ENCODE measurements at places on chromosomes 12 and 14.

DNA sequence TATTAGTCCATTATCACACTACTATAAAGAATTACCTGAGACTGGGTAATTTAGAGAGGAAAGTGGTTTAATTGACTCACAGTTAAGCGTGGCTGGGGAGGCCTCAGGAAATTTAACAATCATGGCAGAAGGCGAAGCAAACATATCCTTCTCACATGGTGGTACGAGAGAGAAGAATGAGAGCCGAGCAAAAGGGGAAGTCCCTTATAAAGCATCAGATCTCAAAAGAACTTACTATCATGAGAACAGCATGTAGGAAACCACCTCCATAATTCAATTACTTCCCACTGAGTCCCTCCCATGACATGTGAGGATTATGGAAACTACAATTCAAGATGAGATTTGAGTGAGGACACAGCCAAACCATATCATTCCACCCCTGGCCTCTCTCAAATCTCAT is 422.6 kb downstream of the MDGA2 start:
- DNase-seq, result no peak

DNA sequence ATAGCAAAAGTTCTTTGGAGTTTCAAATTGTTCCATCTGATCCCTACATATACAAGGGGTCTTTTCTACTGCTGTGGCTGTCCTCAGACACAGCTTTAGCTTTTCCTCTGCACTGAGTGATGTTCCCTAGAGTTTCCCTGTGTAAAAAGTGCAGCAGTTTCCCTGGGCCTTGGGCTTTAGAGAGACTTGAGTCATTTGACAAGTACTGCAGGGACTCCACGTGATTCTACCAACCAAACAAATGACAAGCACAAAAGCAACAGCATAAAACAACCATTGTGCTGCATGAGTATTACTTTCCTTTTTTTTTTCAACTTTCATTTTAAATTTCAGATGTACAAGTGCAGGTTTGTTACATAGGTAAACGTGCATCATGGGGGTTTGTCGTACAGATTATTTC is 272.8 kb downstream of the PDZRN4 start:
- peak; percentile 61 for DNase-seq

DNA sequence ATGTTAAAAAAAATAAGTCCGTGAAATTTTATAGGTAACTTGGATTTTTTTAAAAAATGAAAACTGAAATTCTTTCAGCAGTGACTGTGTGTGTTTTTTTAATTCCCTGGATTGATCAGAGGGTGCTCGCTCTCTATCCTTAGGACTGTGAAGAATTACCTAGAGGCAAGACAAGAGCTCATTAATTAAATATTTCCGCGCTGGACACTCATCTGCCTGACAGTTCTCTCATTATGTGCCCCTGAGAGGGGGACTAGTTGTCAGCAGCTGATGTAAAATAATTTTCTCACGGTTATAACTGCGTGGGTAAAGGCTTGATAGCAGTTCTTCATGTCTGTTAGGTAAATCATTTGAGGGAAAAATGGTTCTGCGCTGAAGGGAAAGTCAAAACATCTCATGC is 101.3 kb downstream of the PTCSC3 start:
- DNase-seq, result no peak

DNA sequence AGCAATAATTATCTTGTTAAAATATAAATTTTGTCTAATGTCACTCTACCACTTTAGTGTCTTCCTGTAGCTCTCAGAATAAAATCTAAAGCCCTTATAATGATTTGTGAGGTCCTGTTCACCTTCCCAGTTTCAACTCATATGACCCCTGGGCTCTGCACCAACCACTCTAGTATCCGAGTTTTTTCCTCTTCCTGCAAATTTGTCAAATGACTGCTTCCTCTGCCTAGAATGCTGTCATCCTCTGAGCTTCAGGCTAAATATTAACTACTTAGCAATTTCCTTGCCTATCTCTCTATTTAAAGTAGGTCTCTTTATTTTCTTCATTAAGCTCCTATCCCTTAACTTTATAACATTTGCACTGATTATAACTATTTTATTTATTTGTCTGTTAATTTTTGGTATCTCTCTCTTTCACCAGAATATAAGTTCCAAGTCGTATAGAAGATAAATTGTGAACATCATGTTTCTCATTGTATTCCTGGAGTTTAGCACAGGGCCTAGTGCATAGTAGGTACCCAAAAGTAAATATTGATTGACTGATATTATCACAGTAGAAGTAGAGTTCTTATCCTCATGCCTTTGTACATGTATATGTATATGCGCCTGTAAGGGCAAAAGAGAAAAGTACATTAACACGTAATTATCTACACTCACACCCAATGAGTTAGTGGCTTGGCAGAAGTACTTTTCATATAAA is 196.0 kb downstream of the BCAT1 start:
- DNase-seq, result no peak

DNA sequence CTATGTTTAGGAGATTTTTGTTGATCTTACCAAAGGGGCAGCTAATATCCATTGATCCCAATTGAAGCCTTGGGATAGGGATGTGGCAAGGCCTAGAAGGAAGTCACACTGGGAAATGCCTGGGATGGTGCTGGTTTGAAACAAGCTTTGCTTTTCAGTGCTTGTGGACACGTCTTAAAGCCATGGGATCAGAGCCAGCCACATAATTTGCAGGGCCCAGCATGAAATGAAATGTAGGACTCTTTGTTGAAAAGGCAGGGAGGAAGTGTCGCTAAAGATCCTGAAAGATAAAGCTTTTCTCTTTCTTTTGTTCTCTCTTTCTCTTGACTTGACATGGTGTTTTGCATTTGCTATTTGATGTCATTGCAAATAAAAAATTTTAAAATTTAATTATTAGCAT is 5.0 kb downstream of the TTC9 start:
- no peak for DNase-seq

- peak; percentile 58 for DNase-seq
Measured at GRCh38 chr12:107884769-107885694, 110.5 kb downstream of the ASCL4 start.

DNA sequence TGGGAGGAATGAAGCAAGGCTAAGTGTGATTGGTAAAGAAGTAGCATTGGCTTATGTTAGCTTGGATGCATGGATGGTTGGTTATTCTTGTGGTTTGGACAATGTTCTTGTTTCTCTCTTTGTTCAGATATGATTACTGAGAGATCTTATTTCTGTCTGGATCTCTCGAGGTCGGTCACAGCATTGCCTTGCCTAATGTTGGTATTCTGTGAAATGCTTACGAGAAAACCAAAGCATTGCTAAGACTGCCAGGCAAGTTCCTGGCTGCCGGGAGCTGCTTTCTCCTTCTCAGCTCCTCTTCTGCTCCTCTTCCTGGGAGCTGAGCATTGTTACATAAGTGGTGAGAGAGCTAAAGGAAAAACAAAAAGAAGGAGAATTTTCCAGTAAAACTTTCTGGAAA is 7.4 kb upstream of the RND1 start:
- no peak for DNase-seq

GRCh38 chr14:31326111-31326510 is 94.2 kb downstream of the HEATR5A start:
- no peak for DNase-seq

- no peak for DNase-seq
Measured at GRCh38 chr12:12926571-12927071, 25.3 kb downstream of the GPRC5D start.

GRCh38 chr14:47778631-47779030 is 103.2 kb upstream of the MDGA2 start:
- no peak for DNase-seq

DNA sequence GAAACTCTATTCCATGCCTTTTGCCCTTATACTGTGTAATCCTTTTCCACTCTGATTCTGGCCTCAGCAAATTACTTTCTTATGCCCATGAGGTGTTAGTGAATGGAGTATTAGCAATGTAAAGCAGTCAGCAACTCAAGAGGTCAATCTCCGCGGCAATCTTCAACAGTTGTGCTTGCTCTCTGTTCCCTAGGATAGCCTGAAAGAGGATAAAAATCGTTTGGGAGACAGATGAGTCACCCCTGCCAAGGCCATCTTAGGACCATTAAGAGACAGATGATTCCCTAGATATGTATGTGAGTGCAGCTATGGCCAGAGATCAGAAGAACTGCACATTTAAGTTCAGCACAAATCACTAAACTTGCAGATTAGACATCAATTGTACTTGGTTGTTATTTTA is 1145.8 kb downstream of the GALC start:
- DNase-seq, result no peak

DNA sequence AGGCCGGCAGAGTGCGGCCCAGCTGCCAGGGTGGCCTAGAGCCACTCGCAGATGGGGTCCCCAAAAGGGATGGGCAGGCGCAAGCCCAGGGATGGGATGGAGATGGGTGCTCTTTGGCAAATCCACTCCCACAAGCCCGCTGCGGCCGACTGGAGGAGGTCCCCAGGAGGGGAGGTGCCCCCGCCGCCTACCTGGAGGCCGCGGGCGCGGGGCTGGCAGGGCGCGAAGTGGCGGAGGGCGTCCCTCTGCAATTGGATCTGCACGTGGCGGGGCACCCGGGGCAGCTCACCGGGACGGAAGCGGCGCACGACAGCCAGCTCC is 730 bp downstream of the PPP1R3E start:
- no peak for DNase-seq

DNA sequence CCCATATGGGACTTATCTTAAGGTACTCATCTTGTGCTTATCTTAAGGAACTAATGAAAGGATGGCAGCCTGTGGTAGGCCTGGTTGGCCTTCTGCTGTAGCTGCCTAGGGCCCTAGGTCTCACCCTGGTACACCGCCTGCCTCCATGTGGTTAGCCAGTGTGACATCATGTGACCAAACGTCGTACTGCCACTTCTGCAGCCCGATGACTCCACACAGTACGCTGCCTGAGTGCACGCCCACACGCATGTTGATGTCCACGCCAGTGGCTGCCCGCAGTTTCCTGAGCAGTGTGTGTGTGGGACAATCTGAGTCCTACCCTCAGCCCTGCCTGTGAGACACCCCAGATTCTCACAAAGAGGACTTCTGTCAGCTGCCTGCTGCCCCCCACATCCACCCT is 5.1 kb downstream of the ADCY4 start:
- DNase-seq, result peak; percentile 58

DNA sequence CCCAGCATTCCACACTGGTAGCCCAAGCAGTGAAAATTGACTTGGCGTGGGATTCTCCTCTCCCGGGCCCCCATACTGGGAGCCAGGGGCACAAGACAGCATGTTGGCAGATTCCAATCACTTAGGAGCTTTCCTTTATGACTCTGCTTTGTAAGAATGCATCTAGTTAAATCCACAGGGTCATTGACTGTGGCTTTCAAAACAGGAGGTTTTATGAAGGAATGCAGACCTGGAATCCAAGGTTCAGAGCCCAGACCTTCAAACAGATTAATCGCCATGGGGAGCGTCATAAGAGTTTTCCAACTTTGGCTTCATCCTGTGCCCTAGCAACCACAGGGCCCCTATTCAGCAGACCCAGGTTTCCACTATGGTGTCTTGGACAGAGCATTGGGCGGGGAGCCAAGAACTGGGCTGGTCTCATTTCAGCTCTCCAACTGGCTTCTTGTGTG is 76.4 kb upstream of the RMST start:
- peak; percentile 25 for DNase-seq

- DNase-seq, result no peak
Measured at GRCh38 chr14:90678420-90678819, 137.8 kb downstream of the TTC7B start.

DNA sequence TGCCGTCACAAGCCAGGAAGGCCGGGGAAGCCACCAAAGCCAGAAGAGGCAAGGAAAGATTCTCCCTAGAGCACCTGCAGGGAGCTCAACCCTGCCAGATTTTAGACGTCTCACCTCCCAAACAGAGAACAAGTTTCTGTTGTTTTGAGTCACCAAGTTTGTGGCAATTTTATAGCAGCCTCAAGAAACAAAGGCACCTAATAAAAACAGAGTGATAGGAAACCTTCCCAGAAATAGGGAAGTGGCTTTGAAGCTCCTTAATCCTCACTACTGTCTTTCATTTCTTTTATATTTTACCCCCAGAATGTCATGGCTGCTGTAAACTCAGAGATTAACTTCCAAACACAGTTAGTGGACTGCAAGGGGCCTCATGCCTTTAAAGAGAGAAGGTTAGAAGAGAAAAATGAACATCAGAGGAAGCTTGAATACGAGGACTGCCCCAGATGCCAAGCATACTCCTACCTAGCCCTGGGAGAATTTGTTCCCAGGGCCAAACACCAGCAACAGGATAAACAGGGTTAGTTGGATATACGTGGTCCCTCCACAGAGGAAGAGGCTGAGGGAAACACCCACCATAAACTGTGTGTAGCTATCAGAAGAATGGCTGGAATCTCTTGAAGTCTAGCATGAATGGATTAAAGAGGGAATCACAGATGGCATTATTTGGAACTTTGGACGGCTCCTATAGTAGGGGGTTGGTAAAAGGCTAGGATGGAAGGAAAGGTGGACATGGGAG is 148.3 kb downstream of the KCNA5 start:
- no peak for DNase-seq

- no peak for DNase-seq
Measured at GRCh38 chr12:47846294-47846996, 26.7 kb upstream of the HDAC7 start.

- no peak for DNase-seq
Measured at GRCh38 chr12:110637869-110638441, 24.0 kb downstream of the TCTN1 start.

GRCh38 chr12:109014984-109015765 is 5.7 kb downstream of the SVOP start:
- DNase-seq, result no peak

DNA sequence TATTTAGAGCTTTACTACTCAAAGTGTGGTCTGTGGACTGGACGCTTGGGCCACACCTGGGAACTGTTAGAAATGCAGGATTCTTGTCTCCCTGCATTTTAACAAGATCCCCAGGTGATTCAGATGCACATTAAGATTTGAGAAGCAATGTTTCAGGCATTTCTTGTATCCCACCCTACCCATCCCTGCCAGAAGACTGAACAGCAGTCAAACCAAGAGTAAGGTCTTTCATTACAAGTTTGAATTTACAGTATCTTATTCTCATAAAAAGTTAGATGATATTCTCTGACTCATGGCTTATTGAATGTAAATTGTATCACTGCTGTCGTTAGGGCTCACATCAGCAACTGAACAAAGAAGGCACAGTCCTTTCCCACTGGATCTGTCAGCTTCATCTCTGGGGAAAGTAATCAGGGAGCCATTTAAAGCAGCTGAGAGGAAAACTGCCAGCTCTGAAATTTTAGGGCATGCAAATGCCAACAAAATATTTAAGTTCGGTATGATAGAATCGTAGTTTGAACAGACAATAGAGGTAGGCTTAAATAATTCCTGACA is 141.1 kb downstream of the AKAP6 start:
- DNase-seq, result peak; percentile 81

- DNase-seq, result no peak
Measured at GRCh38 chr14:89366864-89367778, 49.9 kb downstream of the FOXN3 start.

- DNase-seq, result peak; percentile 30
Measured at GRCh38 chr12:14952299-14952921, 9.0 kb downstream of the ARHGDIB start.

GRCh38 chr12:22034709-22035506 is 11.1 kb upstream of the CMAS start:
- no peak for DNase-seq

Measured in pons (tissue), 1 donor.